Fibroblast of villous mesenchyme (primary cell): ENCODE measurements at places on chromosomes 5 and 9.
A peak's percentile ranks its signal among the peaks of the same experiment; 100 is the strongest.

GRCh38 chr9:126705767-126706697 lies 92.3 kb downstream of the LMX1B start:
- peak; percentile 18 for DNase-seq

DNA sequence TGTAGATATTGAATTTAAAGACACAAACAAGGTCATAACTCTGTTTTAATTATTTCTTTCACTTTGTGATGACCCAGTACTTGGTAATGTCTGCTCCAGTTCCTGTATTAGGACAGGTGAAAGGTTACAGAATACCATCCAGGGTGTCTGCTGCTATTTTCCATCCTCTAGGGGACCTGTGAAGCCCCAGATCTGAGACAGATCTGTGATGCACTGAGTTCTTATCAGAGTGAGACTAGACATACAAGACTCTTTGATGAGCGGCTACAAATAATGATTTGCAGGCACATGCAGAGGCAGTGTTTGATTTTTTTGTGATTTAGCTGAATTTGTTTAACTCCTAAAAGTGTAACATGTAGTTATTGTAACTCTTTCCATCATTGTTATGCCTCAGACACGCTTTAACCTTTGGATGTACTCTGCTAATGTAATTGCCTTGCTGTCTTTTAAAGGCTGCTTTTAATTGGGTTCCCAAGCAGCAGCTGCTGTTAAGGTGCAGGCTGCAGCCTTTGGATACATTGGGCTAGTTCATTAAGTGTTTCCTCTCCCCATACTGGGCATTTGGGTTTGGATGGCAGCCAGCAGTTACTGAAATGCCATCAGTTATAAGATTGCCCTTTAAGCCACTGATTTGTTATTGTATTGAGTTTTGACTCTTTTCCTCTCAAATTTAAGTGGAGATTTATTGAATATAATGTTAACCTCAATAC lies 63.3 kb downstream of the RASGRF2 start:
- no peak for DNase-seq

GRCh38 chr5:116037236-116037822 lies 5.1 kb downstream of the ARL14EPL start:
- peak; percentile 23 for DNase-seq

DNA sequence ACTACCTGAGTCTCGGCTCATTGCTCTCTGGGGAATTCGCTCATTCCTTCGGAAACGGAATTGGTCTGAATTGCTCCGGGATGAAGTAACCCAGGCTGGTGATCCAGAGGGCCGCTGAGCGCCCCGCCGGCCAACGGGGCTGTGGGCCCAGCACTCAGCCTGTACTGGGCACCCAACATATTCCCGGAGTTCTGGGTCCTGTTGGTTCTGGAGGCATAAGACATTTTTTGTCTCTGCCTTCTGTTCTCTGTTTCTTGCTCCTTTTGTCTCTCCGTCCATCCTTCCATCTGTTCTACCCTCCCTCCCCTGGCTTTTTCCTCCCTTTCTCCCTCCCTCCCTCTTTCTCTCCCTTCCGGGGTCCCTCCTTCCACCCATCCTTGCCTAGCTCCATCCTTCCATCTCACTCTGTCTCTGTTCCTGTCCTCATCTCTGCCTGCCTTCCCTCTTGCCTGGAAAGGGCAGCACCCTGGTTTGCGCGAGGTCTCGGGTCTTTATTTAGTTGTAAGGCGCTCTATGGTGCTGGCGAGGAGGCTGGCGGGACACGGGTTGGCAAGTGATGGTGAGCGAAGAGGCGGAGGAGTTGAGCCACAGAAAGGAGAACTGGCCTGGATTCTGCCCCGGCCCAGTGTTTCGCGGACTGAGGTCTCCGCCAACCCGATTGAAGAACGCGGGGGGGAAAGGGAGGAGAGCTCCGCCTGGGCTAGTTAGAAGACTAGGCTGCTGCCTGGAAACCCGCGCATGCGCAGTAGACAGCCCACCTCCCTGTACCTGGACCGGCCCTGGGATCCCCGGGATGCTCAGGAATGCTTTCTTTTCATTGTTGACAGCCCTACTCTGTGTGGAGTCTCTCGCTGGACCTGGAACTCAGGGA lies 1468.0 kb downstream of the FOXD4L5 start:
- peak; percentile 53 for DNase-seq

DNA sequence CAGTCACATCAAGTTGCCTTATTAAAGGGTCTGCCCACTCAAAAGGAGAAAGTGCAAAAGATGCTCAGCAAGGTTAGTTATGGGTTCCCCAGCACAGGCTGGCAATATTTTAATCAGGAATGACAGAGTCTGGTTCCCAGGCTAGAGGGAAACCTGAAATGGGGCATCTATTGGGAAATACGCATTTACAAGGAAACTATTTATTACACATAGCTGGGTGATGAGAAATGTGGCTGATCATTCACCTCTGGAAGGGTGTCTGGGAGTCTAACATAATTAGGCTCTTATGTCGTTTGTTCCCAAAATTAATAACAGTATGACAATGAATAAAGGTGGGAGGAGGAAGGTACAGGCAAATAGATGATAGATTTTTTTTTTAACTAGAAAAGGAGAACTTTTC lies 314.7 kb downstream of the ENC1 start:
- DNase-seq = peak; percentile 17

DNA sequence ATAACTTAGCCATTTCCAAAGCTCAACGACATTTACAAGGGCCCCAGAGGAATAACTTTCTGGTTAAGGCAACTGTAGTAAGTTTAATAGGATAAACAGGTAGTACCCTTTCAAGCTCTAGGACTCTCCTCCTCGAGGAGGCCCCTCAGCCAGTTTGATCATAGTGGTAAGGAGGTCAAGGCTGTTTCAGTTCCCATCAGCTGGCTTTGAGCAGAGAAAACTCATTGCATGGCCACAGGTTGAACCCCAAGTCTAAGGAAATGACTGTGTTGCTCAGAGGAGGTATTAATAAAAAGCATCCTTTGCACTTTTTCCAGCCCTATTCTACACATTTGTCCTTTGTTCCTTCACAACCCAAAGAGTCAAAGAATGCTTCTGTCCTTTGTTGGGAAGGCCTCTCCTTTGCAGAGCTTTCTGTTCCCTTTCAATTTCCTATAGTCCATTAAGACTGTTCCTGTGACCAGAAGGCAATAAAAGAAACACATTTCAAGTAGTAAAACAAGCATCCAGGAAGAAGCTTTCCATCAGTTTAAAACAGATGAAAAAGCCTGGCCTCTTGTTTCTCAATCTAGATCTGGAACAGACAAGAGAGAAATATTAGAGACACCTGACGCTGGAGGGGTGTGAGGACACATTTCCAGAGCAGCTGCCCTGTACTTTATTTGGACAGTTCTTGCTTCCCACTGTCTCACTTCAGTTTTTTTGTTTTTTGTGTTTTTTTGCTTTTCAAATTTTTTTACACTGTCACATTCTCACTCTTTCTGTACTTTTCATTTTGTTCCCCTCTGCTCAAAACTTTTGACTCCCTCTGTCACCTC lies 54.1 kb downstream of the PRRC1 start:
- no peak for DNase-seq

- DNase-seq = peak; percentile 56
Measured at GRCh38 chr5:82861701-82862100, 215.5 kb downstream of the TMEM167A start.

GRCh38 chr5:116318091-116318854 lies 233.4 kb downstream of the COMMD10 start:
- no peak for DNase-seq

DNA sequence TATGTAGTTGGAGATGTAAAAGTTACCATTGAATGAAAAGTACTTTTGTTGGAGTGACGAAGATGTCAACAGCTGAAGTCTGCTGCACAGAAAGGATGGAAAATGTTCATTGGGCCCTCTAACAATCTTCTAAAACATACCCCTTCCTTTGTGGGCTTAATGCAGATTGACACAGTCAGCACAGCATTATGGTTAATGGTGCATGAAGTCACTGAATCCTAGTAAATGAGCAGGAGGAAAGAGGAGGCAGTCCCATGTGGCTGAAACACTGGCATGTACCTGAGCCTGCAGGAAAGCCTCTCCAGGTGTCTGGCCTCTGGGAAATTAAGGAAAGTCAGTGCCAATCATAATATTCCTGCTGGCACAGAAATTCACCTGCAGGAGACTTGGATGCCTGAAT lies 153.8 kb downstream of the ARL15 start:
- DNase-seq = no peak

DNA sequence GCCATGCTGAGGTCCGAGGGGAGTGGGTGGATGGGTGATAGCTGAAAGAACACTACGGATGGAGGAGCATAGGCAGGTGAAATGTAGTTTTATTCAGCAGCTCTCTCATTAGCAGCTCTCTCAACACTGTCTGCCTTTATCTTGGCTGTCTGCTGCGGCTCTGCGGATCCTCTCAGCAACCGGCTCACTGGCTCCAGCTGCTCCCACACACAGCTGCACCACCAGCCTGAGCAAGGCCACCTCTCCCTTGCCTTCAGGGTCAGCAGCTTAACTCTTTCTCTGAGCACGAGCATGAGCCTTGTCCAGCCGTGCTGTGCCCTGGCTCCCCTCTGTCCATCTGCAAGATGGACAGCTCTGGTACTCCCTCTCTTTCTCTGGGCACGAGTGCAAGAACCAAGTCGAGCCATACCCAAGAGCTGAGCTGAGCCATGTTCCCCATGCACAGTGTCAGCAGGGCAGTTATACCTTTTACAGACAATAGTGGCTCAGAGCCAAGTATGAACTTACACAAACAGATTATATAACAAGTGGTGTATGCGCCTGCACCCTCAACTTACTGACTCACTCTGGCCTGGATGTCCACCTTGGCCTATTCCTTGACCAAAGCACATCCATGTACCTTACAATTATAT lies 108.5 kb downstream of the MACIR start:
- no peak for DNase-seq

DNA sequence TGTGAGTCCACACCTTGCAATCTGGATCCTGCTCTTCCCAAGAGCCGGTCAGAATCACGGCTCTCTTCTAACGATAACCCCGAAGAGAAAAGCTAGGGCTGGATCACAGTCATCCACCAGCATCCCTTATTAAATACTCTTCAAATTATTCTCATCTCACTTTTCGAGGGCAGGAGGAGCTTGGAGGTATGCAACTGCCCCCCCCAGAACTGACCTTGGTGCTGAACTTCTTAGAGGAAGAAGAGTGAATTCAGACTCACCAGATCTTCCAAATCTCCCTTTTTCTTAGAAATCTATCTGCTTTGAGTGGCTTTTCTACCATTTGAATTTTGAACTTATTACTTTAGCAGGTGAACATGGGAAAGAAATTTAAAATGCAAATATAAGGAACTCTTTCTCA lies 75.7 kb downstream of the MED10 start:
- DNase-seq = no peak

- DNase-seq = no peak
Measured at GRCh38 chr9:80467632-80468031, 895.9 kb downstream of the TLE4 start.

GRCh38 chr5:113216545-113216944 lies 218.2 kb downstream of the TSSK1B start:
- no peak for DNase-seq

DNA sequence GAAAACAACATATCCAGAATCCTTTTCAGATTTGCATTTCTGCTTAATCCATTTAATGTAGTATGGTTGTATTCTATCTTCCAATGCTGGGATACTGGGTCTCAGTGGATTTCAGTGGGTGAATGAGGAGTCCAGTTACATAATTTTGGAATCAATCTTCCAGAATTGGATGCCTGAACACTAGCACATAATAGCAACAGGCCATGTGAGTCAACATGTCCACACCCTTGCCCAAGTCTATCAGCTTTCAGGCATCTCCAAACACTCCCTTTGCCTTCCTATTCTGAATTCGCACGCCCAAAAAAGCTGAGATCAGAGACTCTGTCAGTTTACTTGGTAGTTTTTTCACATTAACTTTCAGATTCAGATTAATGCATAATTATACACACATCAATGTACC lies 202.6 kb downstream of the TSSK1B start:
- DNase-seq = no peak

DNA sequence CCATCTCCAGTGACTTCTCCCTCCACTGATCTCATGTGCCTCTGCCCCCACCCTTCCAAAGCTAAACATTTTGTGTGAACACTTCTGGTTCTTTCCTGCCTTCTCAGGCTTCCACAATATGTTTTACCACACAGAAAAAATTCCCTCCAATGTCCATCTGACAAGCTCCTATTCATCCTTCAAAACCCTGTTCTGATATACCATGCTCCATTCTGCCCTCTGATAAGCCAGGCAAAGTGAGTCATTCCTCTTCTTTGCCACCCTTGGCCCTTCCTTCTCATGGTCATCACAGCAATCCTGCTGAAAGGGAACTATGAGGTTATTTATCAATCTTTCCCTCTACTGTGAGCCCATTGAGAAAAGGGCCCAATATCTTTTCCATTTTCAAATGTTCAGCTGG lies 97.6 kb downstream of the BARX1 start:
- no peak for DNase-seq

DNA sequence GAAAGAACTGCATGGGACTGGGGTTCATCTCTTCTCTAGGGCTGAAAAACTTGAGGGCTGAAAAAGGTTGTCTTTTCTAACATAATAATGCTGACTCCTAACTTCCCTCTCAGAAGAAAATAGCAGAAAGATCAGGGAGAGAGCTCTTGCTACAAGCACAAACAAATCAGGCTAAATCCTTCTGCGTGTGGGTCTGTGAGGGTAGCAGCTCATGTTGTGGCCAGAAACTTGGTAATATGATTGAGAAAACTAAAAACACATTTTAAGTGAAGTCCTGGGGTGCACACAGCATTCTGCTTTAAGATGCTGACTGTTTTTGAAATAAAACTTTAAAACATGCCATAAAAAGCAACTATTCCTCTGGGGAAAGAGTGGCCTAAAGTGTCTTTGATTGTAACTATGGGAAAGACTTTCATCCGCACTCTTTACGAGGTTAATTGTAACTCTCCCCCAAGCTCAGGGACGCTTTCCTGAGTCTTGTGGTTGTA lies 56.7 kb downstream of the SAXO1 start:
- no peak for DNase-seq

DNA sequence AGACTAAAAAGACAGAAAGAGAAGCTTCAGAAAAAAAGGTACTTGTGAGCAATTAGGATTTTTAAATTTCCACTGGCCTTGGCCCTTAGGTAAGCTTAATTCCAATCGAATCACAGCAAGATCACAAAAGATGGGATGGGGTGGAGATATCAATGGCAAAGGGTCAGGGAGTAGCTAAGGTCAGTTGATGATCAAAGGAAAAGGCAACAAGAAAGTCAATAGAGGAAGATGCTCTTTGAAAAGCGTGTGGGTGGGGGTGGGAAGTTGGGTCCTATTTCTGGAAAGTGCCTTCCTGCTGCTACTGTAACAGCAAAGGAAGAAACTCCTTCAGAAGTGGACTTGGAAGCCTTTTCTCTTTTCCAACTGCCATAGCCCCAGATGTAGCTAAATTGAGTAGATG lies 7.3 kb downstream of the C1QTNF3 start:
- DNase-seq = no peak

GRCh38 chr9:29199975-29200374 lies 1626.7 kb upstream of the C9orf72 start:
- no peak for DNase-seq
